ENCODE measurements at places on chromosomes 7 and 10.

- no peak for DNase-seq
Measured at GRCh38 chr10:127356360-127356759, 160.0 kb upstream of the INSYN2A start.

DNA sequence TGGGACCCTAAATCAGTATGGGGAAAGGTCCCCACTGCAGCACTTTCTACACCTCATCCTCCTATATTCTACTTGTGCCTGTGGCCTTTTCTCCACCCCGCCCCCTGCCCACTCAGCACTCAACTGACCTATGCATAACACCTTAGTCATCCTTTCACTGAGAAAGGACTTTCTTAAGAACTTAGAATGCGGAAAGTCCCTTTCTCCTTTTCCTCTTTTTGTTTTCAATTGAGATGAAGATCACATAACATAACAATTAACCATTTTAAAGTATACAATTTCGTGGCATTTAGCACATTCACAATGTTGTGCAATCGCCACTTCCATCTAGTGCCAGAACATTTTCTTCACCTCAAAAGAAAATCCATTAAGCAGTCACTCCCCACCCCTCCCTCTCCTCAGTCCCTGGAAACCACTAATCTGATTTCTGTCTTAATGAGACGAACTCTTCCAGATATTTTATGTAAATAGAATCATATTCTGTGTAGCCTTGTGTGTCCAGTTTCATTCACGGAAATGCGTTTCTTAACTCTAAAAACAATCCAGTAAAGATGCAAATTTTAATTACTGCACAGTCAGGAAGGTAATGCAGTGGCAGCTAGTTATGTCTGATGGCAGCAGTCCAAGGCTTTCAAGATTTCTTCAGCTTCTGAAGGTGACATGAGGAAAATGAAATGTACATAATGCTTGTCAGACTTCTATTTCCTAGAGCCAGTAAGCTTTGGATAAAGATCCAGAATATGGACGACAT is 41.7 kb downstream of the FAS start:
- DNase-seq: peak; percentile 39

DNA sequence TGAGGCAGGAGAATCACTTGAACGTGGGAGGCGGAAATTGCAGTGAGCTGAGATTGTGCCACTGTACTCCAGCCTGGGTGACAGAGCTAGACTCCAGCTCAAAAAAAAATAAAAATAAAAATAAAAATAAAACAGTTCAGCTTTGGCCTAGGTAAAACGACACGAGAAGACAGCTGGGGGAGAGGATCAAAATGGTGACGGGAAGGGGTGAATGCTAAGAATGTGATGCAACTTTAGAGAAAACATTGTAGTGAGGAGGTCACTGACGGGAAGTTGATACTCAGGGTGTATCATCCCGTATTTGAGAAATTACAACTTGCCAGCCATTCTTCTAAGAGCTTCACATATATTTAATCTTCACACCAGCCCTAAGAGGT is 1.1 kb downstream of the NDST2 start:
- no peak for DNase-seq

- no peak for DNase-seq
Measured at GRCh38 chr7:34011696-34012095, 106.4 kb downstream of the BMPER start.

GRCh38 chr7:137289101-137289500 is 54.4 kb downstream of the PTN start:
- no peak for DNase-seq
